ENCODE measurements at places on chromosomes 7 and 10.

DNA sequence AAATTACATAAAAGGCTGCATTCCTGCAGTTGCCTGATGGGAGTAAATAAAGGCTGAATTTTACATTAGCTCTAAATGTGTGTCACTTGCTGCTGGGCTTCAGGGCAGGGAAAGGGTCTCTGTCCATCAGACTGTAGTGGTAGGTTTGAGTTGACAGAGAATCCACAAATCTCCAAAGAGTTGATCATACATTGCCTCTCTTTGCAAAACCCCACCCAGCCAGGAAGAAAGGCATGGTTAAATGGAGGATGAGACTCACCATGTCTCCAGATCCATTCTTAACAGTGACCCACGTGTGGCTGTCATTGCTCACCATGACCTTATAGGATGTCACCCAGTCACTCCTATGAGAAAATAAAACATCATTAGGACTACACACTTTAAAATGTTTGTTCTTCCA, 92.8 kb downstream of the CPXM2 start:
- DNase-seq, result no peak

- DNase-seq, result peak; percentile 61
Observed at GRCh38 chr7:47571331-47572093, 10.4 kb downstream of the TNS3 start.

- DNase-seq, result peak; percentile 63
Observed at GRCh38 chr7:116180302-116180701, 30.0 kb upstream of the TES start.

- no peak for DNase-seq
Observed at GRCh38 chr10:120727001-120727400, 124.2 kb upstream of the WDR11 start.

DNA sequence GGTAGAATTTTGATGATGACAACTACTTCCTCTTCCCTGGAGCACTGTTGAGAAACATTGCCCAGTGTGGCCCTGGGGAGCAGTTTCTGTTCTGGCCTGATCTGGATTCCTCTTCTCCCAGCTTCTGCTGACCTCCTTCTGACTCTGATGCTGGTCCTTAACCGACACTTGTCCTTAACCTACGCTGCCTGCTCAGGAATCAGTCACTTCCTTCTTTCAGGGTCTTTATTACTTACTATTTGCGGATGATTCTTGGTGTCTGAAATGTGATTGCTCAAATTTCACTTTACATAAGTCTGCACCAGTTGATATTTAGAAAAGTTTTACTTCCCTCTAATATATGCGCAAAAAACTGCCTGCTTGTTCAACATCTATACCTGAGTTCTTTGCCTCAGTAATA, 164.1 kb downstream of the PTEN start:
- DNase-seq, result no peak

DNA sequence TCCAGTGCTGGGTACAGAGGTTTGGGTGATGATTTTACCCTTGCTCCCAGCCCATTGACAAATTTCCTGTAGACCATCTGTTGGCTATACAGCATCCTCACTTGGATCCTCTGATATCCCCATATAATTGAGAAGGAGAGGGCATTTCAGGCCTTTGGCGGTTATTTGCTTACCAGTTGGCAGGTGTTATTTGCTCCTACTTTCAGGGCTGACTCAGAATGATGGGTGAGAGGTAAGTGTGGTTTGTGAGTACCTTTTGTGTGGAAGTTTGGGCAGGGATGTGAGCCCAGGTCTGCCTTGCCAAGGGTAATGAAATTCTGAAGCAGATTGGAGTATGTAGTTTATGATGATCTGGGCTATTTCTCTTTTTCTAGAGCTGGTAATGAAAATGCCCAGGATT, 93.6 kb downstream of the LRMDA start:
- no peak for DNase-seq

DNA sequence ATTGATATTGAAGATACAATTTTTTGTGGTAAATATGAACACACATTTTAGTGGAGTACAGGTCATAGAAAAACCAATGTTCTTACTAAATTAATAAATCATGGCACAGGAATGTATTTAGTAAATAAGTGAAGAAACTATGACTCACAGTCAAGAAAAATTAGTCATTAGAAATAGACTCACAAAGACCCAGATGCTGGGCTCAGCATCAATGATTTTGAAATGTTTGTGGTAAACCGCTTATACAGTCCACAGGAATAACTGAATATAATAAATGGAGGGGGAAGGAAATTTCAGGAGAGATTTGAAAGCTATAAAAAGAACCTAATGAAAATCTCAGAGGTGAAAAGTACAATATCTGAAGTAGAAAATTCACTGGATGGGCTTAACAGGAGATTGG, 138.3 kb upstream of the ADCY1 start:
- DNase-seq, result peak; percentile 94

- DNase-seq, result no peak
Observed at GRCh38 chr7:106219170-106219569, 65.6 kb downstream of the NAMPT start.

All from amniotic epithelial cell (primary cell).